ENCODE measurements at places on chromosomes 7 and 10.

DNA sequence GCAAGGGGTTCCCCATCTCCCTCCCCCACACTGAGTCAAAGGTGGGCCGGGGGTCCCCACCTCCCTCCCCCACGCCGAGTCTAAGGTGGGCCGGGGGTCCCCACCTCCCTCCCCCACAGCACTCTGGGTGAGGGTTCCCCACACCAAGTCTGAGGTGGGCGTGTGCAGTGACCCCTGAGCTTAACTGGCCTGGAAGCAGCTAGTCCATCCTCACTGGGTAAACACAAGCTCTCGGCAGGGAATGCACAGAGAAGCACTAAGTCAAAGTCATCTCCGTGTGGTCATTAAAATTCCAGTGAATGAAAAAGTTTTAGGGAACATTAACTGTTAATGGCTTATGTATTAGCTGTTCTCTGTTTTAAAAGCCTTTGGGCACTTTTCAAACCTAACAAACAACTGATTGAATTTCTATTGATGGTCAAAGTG lies 43.7 kb upstream of the PRKAR1B start:
- H3K27me3 ChIP-seq: no peaks in the 10 kb centered on the region
- H3K4me1 ChIP-seq: no peaks in the 10 kb centered on the region
- H3K4me3 ChIP-seq: no peak overlapping the region

- H3K4me1 ChIP-seq: peaks cover 11% of the 10 kb centered on the region
- peaks cover 60% of the 10 kb centered on the region for H3K27me3 ChIP-seq
- peaks cover 2% of the 10 kb centered on the region for H3K36me3 ChIP-seq
- DNase-seq: no peak
Observed at GRCh38 chr10:86366902-86367151, 232 bp upstream of the GRID1 start.

DNA sequence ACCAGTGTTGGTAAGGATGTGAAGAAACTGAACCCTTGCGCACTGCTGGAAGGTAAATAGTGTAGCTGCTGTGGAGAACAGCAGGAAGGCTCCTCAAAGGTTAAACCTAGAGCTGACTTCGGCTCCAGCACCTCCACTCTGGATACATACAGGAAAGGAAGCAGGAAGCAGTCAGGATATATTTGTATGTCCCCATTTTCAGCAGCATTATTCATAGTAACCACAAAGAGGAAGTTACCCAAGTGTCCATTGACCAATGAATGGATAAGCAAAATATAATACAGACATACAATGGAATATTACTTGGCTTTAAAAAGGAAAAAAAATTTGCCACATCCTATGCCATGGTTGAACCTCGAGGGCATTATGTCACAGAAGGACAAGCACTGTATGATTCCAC lies 15.0 kb downstream of the RET start:
- no peak for DNase-seq
- peaks cover 18% of the 10 kb centered on the region for H3K27me3 ChIP-seq
- H3K36me3 ChIP-seq: no peaks in the 10 kb centered on the region
- H3K4me1 ChIP-seq: no peaks in the 10 kb centered on the region
- no peak overlapping the region for H3K4me3 ChIP-seq
- no peak overlapping the region for H3K27ac ChIP-seq

GRCh38 chr7:111083413-111083812 lies 7.5 kb upstream of the LRRN3 start:
- peak; percentile 74 for DNase-seq
- peaks cover 84% of the 10 kb centered on the region for H3K4me1 ChIP-seq
- no peaks in the 10 kb centered on the region for H3K27me3 ChIP-seq
- peaks cover 13% of the 10 kb centered on the region for H3K36me3 ChIP-seq
- H3K4me3 ChIP-seq: peak overlapping the region; percentile 59
- H3K27ac ChIP-seq: peak overlapping the region; percentile 82

- no peak for DNase-seq
- H3K4me1 ChIP-seq: peaks cover 56% of the 10 kb centered on the region
- no peaks in the 10 kb centered on the region for H3K27me3 ChIP-seq
- H3K4me3 ChIP-seq: no peak overlapping the region
- peaks cover 27% of the 10 kb centered on the region for H3K36me3 ChIP-seq
Observed at GRCh38 chr7:2761131-2761624, 73.2 kb downstream of the AMZ1 start.

GRCh38 chr10:59805014-59805413 lies 51.8 kb upstream of the MRLN start:
- H3K27ac ChIP-seq: no peak overlapping the region
- H3K4me3 ChIP-seq: no peak overlapping the region
- H3K36me3 ChIP-seq: peaks cover 56% of the 10 kb centered on the region
- H3K4me1 ChIP-seq: peaks cover 14% of the 10 kb centered on the region
- H3K27me3 ChIP-seq: no peaks in the 10 kb centered on the region

DNA sequence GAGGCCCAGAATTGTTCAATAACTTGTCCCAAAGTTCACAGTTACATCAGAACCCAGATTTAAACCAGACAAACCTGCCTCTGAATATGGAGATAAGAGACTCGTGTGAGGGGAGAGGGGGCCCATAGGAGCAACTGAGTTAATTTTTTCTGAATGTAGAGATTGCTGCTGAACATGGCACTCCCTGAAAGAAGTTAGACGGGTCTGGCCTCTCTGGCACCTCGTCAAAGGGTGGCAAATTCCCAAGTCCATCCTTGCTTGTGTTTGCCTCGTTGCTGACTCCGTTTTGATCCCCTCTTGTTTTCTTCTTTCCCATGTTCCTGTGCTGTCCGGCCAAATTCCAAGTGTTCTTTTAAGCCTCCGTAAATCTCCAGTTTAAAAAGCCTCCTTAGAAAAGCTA lies 35.2 kb upstream of the YAE1 start:
- H3K27me3 ChIP-seq: peaks cover 13% of the 10 kb centered on the region
- H3K4me1 ChIP-seq: no peaks in the 10 kb centered on the region
- no peak for DNase-seq
- no peak overlapping the region for H3K27ac ChIP-seq
- no peaks in the 10 kb centered on the region for H3K36me3 ChIP-seq

DNA sequence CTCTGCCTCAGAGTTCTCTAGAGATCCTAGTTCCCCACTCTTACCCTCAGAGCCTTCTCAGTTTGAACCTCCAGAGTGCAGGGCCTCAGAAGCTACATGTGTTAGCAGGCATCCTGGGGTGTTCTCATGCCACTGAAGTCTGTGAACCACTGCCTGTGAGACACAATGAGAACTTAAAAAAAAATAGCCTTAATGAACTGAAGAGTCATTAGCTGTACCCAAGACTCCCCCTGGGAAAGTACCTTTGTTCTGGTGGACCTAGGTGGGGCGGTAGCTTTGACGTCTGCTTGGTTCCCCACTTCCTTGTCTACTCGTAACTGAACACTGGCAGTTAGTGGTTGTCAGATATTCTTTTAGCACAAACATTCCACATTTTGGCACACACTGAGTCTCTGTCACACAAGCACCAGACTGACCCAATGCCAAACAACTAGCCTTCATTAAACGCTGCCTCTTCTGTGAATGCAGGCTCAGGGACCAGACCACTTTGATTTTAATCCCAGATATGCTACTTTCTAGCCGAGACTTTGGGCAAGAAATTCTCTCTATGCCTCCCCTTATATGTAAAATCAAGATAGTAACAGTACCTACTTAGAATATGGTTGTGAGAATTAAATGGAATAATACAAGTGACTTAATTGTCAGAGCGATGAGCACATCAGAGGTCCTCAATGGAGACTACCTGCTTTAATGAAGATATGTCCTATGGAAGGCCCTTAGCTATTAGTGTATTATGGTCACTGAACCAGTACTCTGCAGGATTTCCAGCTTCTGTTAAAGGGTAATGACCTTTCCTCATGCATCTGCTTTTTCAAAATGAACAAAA lies 75.3 kb upstream of the CC2D2B start:
- peaks cover 73% of the 10 kb centered on the region for H3K4me1 ChIP-seq
- peak overlapping the region; percentile 86 for H3K4me3 ChIP-seq
- H3K36me3 ChIP-seq: peaks cover 25% of the 10 kb centered on the region
- DNase-seq: peak; percentile 71

- H3K36me3 ChIP-seq: peaks cover 2% of the 10 kb centered on the region
- no peak overlapping the region for H3K4me3 ChIP-seq
- no peak for DNase-seq
- H3K27ac ChIP-seq: no peak overlapping the region
- H3K27me3 ChIP-seq: peaks cover 65% of the 10 kb centered on the region
- H3K4me1 ChIP-seq: peaks cover 22% of the 10 kb centered on the region
Observed at GRCh38 chr10:33332183-33333065, 2.0 kb downstream of the NRP1 start.

DNA sequence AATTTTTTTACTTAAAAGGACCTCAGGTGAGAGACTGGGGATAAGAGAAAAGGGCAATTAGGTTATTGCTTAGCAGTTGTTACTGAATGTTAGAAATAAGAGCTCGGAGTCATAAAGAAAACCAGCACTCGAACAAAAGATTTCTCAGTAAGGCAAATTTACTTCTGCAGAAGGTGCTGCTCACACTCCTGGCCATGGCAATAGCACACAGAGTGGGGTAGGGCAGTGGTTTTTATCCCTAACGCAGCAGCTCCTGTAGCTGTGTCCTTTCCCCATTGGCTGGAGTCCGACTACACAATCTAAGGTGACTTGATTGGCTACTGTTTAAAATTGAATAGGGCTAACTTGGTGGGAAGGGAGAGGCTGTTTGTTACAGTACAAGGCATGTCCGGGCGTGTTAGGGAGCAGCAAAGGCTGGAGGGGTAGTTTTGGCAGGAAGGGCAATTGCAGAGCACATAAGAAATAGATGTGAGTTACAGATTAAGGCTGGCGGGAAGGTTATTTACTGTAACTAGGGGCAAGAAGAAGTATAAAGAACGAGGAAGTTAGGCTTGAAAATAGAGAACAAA lies 112.1 kb downstream of the AKR1D1 start:
- no peaks in the 10 kb centered on the region for H3K4me1 ChIP-seq
- no peak for DNase-seq

Data from activated T-helper 1 cell treated with anti-CD3 and anti-CD28 coated beads, Interleukin-12 subunit alpha, Interleukin-12 subunit beta, Interleukin-2, Interleukin-4 antibody, amounts not matched to agents 30 ng/mL and 10 ng/mL and 1 ng/mL, durations not matched to agents 14 hours and 24 hours and 36 hours (primary cell).